ENCODE measurements at places on chromosomes 2 and 18.

DNA sequence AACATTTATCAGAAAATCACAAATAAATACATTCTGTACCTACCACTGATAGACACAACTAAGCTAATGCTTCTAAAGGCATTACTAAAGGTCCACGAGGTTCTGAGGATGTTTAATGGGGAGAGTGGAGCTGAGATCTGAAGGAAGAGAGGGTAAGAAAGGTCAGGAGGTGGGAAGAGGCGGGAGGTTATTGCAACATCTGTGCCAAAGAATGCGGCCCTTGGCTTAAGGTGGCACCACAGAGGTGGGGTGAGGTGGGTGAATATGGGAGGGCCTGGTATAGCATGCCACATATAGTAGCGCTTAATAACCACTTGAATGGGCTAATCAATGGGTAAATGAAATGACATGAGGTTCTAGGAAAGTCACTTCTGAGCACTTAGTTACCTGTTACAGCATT is 217.8 kb upstream of the ATP5MC3 start:
- no peak for DNase-seq

DNA sequence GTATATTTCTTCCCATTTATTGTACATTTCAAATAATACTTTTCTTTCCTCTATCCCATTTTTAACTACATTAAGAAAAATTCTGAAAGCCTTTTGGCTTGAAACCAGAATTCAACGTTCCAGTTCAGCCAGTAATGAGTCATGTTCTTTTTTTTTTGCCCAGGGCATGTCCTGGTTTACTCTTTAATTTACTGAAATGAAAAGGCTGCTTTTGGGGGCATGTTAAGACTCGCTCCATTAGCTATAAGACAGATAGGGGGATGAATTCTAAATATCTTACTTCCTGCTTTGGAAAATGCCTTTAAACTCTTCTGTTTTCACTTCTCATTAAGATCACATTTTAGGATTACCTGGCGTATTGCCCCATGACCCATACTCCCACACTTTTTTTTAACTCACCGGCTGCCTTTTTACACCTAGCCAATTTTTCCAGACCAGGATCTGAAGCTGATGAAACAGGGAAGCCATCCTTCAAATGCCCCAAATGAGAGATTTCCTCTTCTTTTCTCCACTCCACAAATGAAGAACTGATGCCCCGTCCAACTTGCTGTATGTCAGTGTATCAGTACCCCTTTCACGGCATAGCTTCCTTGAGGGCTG is 585 bp downstream of the ABCA12 start:
- no peak for DNase-seq

DNA sequence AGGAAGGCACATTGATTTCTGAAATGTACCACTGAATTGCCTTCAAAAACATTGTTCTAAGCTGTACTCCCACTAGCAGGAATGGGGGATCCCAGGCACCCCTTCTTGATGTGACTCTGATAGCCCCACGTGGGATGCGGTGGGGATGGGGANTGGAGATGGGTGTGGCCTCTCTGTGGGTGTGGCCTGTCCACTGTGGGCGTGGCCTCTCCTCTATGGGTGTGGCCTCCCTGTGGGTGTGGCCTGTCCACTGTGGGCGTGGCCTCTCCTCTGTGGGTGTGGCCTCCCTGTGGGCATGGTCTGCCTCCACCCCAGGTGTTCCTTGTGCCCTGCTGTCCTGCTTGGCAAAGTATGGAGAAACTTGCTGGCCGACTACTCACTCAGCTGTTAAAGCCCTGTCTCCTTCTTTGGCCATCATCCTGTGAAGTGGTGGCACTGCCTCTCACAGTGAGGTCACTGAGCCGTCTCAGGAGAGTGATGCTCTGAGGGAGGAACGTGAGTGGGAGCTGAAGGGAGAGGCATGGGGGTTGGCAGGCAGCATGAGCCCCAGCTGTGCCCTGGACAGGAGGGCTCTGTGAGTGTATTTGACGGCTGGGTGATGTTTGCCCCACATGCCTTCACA is 6.7 kb upstream of the PARD6G start:
- no peak for DNase-seq

DNA sequence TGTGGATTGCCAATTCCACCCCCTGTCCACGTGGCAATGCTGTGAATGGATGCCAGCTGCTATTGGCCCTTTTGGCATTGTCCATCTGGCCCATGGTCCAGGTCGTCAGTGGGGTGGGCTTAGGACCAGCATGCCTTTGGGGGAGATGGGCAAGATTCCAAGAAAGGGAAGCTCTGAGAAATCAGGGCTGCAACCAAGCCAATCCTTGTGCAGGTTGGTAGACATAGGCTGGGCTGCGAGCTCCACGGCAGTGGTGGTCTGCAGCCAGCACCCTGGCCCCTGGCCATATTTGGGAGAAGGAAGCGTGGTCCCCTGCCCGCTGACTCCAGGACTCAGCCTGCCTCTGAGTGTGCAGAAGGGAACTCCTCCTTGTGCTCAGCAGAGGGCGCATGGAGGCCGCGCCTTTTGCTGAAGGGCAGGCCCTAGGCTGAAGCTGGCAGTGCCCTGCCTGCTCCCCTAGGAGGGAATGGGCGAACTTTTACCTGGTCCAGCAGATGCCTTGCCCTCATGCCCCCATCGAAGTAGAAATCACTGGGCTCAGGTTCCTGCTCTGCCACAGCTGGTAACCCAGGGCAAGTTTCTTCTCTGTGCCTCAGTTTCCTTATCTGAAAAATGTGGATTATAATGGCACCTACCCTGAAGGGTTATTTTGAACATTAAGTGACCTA is 5.4 kb downstream of the SPR start:
- no peak for DNase-seq

- no peak for DNase-seq
Observed at GRCh38 chr18:52541056-52541455, 201.1 kb downstream of the DCC start.

DNA sequence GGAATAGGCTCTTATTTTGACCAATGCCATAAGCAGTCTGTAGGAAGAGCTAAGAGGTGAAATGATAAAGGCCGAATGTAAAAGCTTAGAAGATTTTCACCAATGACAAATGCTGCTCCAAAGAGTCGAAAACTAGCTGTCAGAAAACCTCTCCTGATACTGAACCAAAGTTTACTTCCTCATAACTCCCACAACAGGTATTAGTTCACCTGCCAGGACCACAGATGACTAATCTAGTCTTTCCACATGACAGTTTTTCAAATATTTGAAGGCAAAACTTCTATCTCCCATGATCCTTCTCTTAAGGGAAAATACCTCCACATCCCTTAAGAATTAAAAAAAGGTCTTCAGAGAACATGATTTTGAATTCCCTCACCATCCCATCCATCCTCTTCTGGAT is 473.2 kb upstream of the SPHKAP start:
- DNase-seq: no peak

DNA sequence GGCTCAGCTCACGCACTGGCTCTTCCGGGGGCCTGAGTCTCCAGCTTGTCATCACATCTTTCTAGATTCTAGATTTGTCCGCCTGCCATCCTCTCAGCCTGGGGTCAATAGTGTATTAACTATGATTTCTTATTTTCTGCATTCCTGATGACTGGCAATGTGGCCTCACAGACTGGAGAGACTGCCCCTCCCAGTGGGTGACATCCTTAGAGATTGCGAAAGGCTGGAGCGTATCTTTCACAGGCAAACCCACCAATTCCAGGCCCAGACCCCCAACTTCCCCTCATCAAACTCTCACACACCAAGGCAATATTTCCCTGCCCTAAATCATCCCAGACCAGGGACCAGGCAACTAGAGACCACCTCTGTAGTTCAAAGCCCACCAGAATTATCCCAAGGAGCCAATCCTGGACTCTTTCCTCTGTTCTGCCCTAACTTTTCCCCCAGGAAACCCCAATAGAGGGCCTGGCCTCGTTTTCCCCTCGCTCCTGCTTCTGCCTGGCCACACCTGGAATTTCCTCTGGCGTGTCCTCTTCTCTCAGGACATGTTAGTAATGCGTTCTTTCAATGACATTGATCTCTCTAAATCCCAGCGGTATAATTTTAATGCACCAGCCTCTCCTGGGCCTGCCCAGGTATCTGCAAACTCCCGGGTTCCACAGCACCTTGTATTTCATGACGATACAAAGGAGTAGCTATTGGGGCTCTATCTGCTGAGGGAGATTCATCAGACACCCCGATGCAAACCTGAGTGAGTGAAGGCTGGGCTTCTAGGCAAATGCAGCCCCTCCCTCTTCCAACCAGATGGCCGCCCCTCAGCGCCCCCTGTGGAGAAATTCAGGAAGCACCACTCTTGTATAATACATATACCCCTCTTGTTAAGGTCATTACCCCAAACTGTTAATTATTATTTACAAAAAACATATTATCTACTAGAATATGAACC is 2.4 kb upstream of the KCNF1 start:
- DNase-seq: no peak

GRCh38 chr2:221494556-221494955 is 77.5 kb downstream of the EPHA4 start:
- DNase-seq: no peak

DNA sequence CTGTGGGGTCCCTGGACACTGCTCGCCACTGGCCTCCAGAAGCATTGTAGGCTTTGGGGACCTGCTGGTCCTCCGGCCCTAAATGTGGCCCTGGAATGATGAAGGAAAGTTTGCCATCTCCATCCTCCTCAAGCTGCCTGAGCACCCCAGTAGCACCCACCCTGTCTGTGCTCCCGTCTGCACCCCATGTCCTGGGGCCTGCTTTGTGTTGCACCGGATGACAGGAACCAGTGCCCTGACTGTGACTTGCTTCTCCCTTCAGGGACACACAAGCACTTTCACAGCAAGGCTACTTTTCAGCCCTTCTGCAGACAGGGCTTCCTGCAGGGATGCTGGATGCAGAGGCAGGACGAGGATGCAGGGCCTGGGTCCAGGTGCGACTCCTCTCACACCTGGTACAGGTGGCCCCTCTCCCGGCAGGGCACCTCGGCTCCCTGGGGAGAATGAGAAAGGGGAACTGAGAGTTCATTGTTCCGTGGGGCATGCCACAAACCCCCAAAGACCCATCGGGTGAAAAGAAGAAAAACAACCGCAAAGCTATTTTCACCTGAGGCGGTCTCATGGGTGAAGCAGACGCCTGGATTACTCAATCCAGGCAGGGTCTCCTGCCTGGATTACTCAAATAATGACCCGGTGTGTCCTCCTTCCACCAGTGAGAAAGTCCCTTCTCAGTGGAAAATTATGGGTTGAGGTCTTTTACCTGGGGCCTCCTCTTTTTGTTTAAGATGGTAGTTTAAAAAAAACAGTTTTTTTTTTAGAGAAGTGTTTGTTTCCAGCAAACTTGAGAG is 74.9 kb downstream of the LONRF2 start:
- no peak for DNase-seq

DNA sequence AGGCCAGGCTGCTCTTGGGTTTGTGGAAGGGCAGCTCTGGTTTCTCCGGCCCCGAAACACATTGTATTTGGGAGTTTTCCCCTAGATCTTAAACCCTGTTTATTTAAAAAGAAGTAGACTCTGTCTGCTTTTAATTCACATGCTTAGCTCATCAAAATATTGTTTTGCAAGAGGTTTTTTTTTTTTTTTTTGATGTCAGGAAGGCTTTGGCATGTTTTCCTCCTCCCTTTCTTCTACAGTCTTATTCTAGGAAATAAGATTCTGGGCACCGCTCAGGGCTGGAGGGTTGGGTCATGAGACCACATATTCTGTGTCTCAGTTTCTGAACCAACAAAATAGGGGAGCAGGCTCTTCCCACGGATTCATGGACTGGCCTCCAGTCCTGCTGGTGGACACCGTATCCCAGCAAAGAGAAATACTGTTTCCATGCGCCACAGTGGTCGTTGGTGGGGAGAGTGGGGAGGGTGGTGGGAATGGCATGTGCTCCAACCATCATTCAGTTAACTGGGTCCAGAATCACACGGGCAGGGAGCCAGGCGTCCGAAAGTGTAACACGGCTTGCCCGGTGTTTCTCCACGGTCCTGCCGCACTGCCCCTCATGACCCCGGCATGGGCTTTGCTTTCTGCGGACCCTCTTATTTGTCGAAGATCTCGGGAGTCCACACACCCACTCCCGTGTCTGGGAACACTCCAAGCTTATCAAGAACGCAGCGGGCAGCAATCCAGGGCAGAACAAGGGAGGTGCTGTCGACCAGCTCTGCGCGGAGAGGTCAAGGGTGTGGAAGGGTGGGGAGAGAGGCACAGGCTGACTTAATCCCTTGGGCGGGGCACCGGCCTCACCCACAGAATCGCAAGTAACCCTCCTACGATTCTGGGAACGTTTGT is 176.7 kb downstream of the GLI2 start:
- DNase-seq: no peak

GRCh38 chr2:81445176-81445575 is 1140.6 kb upstream of the LRRTM1 start:
- DNase-seq: no peak

DNA sequence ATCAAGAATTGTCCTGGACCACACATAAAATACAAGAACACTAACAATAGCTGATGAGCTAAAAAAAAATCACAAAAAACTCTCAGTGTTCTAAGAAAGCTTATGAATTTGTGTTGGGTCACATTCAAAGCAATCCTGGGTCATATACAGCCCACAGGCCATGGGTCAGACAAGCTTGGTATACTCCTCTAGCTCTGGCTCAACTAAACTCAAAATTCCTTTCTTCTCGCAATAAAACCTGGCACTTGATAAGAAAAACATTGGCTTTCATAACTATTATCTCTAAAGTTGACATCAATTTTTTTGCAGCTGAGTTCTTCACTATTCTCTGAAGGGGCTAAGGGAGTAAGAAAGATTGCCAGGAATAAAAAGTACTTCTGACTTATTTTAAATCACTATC is 38.3 kb downstream of the FBXO48 start:
- no peak for DNase-seq

DNA sequence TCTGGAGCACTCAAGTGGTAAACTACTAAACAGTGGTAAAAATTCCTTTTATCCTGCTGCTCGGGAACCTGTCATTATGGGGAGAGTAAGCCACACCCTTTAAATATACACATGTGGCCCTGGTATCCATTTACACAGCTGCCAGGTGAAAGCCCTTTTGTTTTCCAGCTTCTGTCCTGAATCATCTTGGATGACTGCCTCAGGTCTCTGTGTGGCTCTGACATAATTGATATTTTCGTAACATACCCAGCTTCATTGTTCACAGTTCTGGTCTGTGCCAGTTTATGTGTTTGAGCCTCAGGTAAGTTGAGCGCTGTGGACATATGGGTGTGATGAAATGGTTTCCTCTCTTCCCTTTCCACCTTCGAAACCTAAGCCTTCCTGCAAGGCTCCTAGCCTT is 15.7 kb upstream of the TTC39C start:
- DNase-seq: no peak

- DNase-seq: no peak
Observed at GRCh38 chr2:22329211-22330154, 1055.5 kb upstream of the KLHL29 start.

GRCh38 chr2:229133155-229133772 is 137.8 kb downstream of the PID1 start:
- DNase-seq: no peak

GRCh38 chr2:219071131-219071816 is 10.6 kb upstream of the IHH start:
- no peak for DNase-seq

Measured in stimulated activated CD4-positive, alpha-beta T cell treated with anti-CD3 and anti-CD28 coated beads, Interleukin-1b, Interleukin-23, amount 100 ng/mL, for 1 hour (primary cell).